D721Med (cell line): ENCODE measurements at places on chromosomes 5 and 9.

DNA sequence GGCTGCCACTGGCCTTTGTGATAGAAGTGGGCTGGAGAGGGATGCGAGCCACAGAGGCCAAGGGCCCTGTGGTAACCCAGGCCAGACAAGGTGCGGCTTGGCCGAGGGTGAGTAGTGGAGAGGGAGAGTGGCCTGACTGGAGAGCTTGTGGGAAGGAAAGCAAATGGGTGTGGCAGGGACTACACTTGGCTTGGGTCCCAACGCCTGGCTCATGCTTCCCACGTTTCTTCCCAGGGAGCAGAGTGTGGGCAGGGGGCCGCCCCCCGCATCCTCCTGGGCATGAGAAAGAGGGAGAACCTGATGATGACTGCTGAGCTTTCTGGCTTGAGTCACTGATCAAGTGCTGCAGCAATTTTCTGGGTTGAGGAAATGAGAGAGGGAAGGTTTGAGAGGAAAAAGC, 95.7 kb downstream of the ANKH start:
- no peak for DNase-seq

DNA sequence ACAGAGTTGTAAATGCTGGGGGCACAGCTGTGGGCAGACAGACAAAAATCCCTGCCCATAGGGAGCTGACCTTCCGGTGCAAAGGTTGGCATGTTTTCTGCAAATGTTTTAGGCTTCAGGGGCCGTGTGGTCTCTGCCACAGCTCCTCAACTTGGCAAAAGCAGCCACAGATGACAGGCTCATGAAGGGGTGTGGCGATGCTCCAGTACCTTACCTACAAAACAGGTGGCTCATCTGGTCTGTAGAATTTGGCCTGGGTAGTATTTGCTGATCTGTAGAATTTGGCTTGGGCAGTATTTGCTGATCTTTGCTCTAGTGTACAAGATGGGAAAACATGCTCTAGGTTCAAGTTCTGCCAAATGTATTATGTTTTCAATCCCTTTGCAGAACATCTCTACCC, 283.9 kb downstream of the GADD45G start:
- no peak for DNase-seq

- no peak for DNase-seq
These were observed 2.7 kb downstream of the RNF20 start for GRCh38 chr9:101536351-101536750.

DNA sequence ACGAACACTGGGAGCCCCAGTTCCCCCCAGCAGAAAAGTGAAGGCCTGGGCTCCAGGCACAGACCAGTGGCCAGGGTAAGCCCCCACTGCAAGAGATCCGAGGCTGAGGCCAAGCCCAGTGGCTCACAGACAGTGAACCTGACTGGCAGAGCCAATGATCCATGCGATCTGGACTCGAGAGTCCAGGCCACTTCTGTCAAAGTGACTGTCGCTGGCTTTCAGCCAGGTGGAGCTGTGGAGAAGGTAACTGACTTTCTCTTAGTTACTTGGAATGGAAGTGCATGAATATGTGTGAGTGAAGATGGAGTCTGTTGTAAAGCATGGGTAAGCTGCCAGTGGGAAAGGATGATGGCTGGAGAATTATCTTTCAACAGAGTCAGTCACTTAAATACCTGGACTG, 99.7 kb downstream of the GOLPH3 start:
- DNase-seq = no peak

DNA sequence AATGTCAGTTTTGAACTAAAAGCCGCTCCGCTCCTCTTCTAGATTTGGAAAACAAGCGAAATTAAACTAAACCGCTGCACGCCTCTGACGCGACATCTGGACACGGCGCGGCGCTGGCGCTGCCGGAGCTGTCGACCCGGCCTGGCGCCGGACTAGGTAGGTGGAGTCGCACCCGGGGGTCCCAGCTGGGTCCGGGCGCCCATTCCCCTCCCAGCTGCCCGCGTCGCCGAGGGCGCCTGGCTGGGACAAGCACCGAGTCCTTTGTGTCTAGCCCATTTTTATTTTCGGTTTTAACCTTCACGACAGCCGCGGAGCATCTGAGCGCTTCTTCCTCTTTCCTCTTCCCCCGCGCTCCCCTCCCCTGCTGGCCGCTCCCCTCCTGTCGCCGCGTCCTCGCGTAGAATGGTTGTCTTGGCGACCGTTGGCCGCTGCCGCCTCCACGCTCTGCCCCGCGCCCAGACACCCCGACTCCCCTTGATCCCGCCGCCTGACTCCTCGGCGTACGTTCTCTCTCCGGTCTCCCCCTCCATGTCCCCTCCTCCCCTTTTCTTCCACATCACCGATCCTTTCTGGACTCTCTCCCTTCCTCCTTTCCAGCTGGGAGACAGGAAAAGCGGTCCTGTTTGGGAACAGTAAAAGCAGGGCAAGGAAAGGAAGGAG, 545 bp downstream of the CDKN2B-AS1 start:
- DNase-seq = no peak

DNA sequence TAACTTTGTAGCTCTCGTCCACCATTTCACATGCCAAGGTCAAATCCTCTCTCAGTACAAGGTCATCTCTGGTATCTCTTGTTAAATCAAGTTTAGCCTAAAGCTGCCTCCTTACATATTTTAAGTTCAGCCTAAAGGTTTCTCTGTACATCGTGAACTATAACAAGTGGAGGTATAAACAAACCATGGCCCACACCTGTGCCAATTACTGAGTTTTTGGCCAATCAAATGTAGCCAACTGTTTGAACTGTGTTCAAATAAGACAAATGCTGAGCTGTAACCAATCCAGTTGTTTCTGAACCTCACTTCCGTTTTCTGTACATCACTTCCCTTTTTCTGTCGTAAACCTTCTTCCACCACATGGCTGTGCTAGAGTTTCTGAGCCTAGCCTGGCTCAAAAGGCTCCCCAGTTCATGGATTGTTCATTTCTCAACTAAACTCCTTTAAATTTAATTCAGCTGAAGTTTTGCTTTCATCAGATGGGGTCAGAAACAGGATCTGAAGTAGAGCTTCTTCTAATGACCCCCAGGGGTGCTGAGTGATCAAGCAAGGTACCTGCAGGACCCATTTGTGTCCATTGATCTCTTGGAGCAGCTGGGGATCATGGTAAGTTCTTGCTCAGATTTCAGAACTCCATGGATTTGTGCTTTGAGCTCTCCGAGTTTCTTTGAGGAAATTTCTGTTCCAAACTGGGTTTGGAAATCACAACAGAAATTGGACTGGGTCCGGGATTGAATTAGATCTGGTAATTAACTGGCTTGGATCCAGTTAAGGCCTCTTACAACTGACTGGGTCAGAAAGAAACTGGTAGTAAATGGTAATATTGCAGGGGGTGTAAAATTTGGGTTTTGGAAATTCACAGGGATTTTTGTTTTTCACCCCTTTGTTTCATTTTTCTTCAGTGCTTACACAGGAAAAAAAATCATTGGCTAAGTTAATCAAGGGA, 11.0 kb upstream of the NANS start:
- DNase-seq = no peak

DNA sequence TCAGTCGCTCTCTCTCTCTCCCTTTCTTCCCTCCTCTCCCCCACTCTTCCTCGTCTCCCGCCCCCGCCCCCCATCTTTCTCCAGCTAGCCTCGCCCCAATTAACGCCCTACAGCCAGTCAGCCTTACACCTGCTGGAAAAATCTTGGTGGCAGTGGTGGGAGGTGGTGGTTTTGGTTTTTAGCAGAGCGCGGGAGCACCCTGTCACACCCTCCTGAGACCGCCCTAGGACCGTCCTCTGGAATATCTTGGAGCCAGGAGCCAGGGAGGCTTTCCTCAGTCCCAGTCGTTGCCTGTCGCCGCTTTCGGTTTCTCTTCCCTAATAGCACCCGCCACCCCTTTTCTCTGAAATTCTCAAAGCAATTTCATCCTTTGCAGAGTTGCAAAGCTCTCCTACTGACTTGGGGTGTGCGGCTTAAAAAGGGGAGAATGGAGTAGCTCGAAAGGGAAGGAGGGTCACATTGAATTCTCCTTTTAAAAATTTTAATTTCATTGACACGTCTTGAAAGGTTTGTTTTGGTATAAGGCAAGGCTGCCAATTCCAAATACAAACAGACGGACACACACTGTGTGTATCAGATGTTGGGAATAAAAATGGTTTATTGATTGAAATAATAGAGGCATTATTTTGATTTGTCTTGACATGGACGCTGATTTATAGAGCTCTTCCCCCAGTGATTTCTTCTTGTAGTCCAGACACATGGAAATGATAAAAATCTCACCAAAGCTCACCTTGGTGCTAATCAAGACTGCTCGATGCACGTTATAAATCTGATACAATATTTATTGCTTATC, 301.3 kb downstream of the PARP8 start:
- DNase-seq = no peak

GRCh38 chr9:133119103-133119845, 1.8 kb downstream of the RALGDS start:
- DNase-seq = no peak

DNA sequence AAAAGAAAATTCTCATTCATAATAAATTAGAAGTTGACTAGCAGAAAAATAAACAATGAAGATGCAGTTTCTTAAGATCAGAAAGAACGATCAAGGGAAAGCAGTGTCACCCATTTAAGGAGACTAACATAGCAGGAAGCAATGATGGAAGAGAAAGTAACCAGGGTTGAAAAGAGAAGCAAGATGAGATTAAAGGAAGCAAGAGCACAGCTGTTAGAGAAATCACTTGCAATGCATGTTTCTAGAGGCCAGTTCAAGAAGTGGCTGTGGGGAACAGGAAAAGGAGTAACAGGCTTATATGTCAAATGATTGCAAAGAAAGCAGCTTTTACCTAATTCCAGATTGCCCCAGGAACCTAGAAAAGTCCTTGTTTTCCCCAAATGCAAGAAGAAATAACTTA, 46.8 kb upstream of the SLC1A1 start:
- DNase-seq = no peak

- DNase-seq = no peak
These were observed 140.8 kb upstream of the TRPC7 start for GRCh38 chr5:136506131-136506530.

DNA sequence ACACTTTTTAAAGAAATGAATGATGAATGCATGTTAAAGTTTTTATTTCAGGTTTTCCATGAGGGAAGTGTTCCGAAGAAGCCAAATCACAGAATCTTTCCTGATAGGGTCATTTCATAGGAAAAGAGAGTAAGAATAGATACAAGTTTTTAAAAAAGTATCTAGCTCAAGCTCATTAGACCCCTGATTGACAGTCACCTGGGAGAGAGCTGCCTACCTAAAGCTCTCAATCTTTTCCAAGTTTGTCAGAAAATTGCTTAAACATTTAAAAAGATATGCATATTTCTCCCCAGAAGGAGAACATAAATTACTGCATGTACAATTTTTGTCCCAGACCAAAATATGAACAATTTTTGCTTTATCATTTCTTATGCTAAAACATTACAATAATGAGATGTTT, 47.9 kb upstream of the CHSY3 start:
- DNase-seq = no peak

DNA sequence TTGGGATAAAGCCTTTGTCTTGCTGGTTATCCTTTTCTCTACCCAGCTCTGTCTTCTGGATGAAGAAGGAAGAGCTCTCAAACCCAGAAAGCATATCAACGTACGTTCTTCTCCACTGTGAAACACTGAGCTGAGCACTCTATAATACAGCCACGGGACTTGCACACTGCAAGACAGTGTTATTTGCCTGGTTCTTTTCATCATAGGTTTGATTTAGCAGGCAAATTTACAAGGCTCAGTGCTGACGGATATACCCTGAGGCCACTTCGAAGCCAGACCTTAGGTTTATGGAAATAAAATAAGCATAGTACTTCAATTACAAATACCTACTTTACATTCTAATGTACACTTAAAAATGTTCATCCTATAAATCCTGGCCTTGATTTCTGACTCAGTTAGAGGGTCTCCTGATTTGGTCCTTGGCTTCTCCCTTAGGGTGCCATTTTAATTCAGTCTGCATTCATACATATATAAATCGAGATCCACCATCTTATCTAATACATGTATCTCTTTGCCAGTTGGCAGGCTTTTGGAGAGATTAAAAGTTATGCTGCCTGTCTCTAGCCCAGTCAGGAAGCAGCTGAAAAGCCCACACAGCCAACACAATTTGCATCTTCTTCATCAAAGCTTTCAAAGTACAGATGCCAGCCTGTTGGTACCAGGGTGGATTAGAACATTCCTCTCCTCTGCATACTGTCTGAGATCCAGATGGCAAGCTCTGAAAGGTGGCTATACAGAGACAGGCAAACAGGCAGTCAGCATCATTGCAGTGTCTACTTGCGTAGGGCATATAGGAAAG, 194.4 kb downstream of the DEPDC1B start:
- DNase-seq = no peak

DNA sequence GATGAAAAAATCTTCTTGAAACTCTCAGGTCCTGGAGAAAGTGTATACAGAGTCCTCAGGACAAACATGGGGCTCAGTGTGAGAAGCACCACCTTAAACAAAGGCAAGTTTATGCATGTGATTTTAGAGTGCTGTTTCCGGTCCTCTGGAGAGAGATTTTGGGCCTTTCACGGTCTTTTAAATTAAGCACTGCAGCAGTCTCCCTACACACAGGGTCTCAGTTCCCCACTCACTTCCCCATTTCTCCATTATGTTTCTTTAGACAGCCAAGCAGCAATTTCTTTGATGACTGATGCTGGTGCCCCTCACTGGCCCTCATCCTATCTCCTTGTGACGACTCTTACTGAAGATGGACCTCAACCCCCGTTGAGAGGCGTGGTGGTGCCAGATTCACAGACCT, 220.2 kb upstream of the CLINT1 start:
- no peak for DNase-seq

GRCh38 chr5:74839229-74839628, 27.0 kb downstream of the FAM169A start:
- DNase-seq = no peak

DNA sequence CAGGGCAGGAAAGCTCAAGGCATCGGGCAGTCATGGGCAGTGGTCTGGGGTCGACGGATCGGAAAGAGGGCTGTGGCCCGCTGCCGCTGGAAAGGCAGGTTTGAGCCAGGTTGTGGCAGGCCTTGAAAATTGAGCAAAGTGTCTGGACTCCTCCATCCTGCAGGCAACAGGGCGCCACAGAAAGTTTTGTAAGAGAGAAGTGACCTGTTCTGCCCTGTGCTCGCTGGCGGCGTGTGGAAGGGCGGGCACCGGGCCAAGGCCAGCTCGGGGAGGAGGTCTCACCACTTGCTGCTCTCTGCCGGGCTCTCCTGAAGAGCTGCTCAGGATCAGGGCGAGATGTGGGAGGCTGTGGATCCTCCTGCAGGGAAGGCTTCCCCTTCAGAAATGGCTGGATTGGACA, 41.4 kb upstream of the FAT2 start:
- DNase-seq = no peak

DNA sequence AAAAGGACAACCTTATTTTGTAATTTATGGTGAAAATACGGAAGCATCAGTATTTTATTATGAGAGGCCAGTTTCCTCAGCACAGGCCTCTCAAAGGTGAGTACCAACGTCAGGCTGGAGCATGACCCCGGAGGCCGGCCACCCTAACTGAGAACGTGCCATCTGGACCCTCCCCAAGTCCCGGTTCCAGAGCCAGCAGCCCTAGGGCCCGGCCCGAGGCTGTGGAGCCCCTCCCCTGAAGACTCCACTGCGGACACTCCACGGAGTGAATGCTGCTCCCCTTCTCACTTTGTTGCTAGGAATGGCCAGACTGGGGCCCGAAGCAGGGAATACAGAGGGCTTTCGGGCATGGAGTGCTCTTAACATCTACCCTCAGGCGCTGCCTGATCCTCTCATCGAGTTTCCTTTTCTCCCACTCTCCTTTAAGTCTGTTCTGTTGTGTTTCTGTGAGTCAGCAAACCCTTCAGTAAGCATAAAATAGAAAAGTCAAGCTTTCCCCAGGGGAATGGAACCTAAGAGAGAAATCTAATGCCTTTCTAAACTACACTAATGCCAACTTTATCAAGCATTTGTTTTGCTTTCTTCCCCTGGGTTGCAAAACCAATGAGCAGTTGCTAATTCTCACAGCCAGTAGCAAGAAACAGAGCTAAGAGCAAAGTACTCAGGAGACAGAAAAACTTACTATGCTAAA, 4.5 kb downstream of the BRD9 start:
- DNase-seq = no peak
